Fibroblast of gingiva (primary cell): ENCODE measurements at places on chromosomes 4 and X.
A peak's percentile ranks its signal among the peaks of the same experiment; 100 is the strongest.

GRCh38 chrX:56788717-56789122 is 59.7 kb downstream of the NBDY start:
- DNase-seq, result peak; percentile 49

DNA sequence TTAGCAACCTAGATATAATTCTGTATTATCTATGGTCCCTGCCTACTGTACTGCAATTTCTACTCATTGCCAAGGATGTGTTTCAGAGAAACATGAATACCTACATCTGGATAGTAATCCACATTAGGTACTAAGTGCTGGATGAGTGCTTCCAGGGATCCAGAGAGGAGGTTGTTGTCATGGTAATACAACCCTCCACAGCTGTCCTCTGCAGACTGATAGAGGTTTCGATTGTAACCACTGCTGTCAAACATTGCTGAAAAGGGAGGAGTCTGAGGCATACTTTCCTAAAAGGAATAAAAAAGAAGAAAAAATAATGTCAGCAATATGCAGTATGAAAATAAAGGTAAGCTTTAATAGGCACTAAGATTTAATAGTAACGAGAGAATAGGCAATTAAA is 12.5 kb downstream of the RASGEF1B start:
- DNase-seq, result no peak

GRCh38 chr4:13524504-13525243 is 19.6 kb downstream of the NKX3-2 start:
- DNase-seq, result no peak

- no peak for DNase-seq
Observed at GRCh38 chr4:48558819-48559218, 68.8 kb downstream of the ZAR1 start.

DNA sequence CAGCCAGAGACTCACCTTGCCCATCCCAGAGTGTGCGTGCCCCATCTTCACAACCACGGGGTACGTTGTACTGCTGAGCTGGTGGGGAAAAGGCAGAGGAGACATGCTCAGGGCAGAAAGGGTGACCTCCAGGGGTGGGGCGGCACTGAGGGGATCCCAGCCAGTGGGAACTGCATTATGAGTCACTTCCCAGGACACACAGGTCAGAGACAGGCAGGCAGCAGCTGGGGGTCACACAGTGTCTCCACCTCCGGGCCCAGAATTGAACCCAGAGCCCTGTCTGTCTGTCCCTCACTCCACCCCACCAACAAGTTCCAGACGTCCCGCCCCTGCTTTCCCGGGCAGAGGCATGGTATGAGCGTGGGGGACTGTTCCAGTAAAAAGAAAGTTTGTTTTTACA is 4.8 kb upstream of the TIMP1 start:
- no peak for DNase-seq
